ENCODE measurements at places on chromosomes 7 and 10.

GRCh38 chr7:108086546-108086945 lies 43.6 kb downstream of the LAMB4 start:
- DNase-seq, result no peak

DNA sequence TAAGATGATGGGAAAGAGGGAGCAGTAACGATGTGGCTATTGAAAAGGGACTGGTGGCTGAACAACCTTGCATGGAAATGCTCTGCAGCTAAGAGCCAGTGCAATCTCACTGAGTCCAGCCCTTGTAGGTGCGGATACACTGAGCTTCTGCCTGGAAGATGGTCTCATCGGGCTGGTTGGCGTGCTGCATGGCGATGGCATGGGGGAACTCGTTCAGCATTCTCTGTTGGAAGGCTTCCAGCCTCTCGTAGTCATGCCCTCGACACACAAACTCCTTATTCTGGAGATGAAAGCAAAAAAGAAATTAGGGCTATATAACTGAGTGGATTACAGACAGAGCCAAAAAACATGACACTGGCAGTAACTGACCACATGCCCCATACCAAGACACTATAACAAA lies 197.8 kb upstream of the IMMP2L start:
- no peak for DNase-seq

GRCh38 chr10:31129271-31129670 lies 97.6 kb upstream of the ZNF438 start:
- DNase-seq, result no peak

DNA sequence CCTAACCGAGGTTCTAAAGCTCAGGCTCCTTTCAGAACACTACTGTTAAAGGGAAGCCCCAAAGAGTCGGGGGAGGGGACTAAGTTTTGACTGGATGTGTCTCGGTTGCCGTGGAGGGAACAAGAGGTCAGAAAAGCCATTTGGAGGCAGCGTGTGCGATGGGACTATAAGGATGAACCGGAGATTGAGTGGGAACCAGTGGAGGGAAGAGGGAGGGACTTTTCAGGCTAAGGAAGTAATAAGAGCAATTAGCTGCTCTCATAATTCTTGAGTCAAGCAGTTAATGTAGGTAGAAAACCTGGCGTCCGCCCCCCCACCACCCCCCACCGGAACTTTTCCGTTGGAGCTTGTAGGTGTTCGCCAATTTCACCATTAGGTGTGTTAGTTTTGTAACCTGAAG lies 491 bp upstream of the AKAP9 start:
- no peak for DNase-seq

DNA sequence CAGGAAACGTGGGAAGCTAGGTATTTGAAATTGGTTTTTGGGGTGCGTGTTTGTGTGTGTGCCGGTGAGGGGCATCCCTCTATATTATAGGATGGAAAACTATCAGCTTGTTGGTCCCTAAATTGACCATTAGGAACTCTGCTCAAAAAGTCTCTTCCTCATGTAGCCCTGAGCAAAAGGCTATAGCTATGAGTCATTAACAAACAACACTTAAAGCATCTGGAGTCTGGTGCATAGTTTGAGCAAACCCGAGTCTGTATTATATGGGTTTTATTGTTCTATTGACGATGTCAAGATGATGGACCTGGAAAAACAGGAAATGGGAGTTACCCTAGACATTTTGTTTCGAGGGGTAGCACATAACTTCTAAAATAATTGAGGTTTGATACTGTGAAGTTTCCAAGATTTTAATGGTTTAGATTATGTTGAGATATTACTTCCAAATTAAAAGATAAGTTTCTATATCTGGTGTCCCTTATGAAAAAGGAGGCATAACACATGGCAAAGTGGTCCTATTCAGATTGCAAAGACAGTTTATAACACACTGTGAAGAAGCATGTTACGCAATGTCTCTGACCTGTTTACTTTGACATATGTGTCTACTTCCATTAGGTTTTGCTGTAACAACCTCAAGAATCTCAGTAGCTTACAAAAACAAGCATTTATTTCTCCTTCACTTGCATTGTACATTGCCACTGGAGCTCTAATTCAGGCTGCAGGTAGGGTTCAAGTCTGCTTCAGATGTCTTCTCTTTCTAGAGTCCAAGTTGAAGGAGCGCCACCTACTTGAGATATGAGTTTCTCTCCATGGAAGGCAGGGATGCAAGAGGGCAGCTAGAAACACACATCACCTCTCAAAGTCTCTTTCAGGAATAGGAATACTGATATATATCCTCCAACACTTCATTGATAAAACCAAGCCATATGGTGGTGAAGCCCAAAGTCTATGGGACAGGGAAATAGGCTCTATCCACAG lies 357.7 kb downstream of the PHF14 start:
- no peak for DNase-seq

- DNase-seq, result no peak
These were observed 128.7 kb downstream of the C10orf105 start for GRCh38 chr10:71590781-71591350.

DNA sequence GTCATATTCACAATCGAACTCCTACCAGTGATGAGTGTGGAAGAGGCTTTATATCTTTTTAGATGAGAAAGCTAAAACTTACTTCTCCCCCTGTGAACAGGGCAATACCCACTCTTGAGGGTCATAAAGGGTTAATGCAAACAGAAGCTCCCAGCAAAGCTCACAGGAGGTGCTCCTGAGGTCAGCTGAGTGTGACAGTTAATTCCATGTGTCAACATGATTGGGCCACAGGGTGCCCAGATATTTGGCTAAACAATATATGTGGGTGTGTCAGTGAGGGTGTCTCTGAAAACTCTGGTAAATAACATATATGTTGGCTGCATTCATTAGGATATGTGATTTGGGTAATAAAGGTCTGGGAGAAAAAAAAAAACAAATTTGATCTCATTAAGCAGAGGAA lies 86.0 kb downstream of the HIP1 start:
- DNase-seq, result no peak

DNA sequence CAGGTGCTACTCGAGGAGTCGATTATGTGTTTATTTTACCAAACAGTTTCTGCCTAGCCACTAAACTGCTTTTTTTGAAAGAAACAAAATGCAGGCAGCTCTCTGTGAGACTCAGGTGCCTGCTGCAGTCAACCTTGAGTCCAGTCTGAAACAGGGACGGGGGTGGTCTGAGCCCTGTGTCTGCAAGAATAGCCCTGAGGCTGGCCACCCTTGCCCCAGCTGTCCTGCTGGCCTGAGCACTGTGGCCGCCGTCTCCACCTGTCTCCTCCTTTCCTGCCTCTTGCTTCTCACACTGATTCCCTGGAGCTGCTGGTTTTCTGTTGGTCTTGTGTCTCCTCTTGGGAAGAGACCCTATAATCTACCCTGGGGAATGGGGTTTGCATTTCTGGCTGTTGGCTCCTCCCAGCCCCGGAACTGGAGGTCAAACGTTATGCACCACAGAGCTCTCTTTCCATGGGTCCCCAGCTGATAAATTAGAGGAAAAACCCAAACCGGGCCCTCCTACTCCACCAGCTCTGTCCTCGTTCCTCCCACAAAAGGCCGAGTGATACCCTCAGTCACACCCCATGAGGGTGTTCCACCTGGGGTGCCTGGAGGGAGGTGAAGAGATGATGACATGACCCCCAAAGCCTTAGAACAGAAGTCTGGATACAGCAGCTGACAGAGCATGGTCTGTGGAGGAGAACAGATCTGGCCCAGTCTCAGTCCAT lies 15.0 kb upstream of the SLC18A3 start:
- DNase-seq, result no peak

DNA sequence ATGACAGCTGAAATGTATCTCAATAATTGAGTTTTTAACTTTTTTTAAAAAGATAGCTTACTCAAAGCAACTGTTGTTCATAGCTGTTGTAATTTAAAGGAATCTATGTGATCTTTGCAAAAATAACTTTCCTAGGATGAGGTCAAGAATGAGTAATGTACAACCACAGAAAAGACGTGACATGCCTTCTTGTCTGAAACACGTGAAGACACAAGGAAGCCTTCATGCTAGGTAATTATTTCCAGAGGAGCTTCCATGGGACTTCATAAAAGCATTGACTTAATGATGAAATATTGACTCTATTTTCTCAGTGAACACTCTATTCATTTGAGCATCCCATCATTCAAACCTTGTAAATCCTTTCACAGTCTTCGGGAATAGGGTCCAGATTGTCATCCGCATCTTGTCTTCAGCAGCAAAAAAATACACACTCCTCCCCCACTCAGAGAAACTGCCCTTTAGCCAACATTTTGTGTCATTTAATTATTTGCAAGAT lies 528.0 kb downstream of the NRG3 start:
- DNase-seq, result no peak

DNA sequence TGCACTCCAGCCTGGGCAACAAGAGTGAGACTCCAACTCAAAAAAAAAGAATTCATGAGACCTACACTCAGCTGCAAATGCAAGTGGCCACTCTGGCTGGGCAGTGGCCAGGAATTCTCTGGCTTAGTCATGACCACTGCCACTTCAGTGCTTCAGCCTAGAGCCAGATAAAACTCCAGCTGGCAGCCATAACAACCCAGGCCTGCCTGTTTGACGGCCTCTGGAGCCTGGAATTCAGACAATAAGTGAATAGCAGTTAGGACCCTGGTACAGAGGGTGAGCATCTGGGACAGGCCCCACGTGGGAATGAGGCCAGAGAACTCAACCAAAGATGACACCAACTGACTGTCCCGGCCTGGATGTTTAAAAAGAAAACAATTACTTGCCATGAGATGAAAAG lies 18.9 kb downstream of the RCC1L start:
- no peak for DNase-seq

DNA sequence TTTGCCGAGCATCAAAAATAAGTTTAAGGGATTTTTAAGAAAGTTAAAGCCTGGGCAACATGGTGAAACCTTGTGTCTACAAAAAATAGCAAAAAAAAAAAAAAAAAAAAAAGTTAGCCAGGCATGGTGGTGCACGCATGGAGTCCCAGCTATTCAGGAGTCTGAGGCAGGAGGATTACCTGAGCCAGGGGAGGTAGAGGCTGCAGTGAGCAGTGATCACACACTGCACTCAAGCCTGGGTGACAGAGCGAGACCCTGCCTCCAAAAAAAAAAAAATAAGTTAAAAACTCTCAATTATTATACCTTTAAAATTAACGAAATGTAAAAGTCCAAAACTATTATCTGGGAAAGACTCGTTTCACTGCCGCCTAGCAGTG lies 35.0 kb upstream of the DAGLB start:
- DNase-seq, result no peak

DNA sequence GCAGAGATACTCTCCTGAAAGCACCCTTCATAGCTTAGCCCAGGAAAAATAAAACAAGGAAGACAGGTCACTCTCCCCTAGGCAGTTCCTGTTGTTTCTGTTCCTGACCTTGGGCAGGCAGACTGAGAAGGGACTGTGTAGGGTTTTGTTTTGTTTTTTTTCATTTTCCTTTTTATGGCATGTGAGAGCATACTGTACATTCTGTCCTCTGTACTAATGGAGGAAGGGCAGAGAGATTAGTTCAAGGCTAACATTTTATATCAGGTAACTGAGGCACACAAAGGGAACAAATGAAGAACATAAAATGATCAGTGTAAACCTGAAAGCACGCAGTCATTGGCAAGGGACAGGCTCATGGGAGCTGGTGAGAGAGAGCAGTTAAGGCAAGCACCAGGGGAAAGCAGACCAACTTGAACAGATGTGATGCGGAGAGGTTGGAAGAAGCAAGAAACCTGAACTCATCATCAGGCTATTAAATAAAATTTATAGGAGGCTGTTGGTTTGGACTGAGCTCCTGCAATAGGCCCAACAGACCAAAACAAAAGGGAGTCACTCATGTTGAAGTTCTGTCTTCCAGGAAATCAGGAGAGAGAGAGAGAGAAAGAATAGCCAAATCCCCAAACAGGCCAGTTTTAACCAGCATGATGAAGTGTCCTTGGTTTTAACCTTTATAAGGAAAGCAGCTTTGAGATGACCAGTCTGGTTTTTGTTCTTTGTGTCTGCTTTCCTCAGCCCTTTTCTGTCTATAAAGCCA lies 34.1 kb upstream of the PDCD4 start:
- DNase-seq, result no peak

DNA sequence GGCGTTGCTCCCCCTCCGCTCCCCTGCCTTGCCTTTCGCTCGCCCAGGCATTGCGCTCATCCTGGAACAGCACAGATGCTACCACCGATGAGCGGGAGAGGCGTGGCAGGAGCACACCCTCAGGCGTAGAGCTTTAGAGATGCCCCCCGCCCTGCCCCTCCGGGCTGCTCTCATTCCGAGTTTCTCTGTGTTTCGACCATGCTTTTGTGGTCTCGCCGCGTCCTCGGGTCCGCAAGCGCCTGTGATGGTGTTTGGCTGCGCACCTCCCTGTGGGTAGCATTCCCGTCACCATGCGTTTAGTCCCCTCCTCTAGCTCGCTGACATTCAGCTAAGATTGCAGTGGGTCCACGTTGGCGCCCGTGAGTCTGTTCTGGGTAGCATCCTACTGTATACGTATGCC lies 18.7 kb downstream of the NOM1 start:
- DNase-seq, result no peak

- no peak for DNase-seq
These were observed 261.3 kb downstream of the ELFN1 start for GRCh38 chr7:1931256-1931950.

DNA sequence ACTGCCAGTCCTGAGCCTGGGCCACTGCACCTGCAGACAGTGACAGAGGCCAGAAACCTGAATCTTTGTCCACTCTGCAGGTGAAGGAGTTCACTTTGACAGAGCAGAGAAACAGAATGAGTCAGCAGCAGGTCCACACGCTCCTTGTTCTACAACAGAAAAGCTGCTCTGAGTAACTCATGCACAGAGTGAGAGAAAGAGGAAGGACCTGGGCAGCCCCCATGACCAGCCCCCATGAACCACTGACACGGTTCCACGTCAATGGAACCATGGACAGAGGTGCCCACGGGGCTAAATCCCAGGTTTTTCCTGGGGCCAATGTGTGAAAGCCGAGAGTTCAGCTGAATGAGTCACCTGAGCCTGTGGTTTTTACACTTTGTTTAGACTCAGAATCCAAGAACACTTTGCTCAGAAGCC lies 40.8 kb upstream of the CTBP2 start:
- no peak for DNase-seq

- DNase-seq, result no peak
These were observed 36.5 kb downstream of the NRBF2 start for GRCh38 chr10:63169624-63170023.

- no peak for DNase-seq
These were observed 16.5 kb downstream of the MDH2 start for GRCh38 chr7:76064208-76064970.

DNA sequence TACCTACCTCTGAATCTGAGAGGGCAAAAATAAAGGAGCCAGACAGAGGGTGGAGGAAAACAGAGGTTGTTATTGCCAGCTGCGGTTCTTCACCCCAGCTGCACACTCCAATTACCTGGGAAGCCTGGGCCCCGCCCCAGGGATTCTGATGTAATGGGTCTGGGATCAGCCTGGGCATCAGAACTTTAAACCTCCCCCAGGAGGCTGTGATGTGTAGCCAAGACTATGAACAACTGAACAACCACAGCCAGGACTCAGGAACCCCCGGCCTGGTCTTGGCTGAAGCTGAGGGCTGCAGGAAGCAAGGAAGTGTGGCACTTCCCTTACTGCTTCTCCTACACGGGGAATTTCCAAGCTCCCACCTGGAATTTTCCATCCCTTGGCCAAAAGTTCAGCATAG lies 89.3 kb downstream of the HIP1 start:
- no peak for DNase-seq
